ENCODE measurements at places on chromosomes 5 and 9.

DNA sequence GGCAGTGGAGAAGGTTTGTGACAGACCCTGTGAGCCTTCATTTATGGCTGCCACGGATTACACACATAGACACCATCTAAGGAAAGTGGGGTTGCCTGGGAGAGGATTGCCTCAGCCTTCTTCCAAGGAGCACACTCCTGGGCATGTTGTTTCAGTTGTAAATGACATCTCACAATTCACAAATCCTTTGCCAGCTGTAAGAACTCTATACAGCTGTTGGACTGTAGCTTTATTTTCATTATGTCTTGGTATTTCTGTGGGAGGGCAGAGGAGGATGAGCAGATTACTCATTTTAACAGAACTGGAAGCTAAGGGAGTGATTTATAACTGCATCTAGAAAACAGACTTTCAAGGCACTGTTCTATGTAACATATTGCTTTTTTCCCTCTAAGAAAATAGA lies 25.6 kb downstream of the MELK start:
- DNase-seq, result no peak

- no peak for DNase-seq
Measured at GRCh38 chr5:174596429-174596828, 128.0 kb upstream of the MSX2 start.

DNA sequence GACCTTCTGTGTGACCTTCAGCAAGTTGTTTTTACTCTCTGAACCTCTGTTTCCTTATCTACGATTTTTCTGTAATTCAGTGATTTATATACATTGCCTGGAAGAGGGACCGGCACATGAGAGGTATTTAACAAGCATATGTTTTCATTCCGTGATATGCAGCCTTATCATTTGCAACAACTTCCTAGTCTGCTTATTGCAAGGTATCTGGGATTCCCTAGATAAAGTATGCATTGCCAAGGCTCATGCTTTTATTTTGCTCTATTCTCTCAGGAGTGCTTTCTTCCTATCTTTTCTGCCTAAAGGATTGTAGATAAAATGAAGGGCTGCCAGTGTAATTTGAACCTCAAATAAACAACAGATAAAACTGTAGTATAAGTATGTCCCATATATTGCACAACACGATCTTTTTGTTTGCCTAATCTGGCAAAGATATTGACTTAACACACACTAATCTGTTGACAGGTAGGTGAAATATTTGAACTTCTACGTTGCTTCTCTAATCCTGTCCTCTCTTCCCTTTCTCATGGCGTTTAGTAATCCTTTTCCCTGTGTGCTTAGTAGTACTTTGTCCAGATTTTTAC lies 377.2 kb upstream of the TNC start:
- no peak for DNase-seq

DNA sequence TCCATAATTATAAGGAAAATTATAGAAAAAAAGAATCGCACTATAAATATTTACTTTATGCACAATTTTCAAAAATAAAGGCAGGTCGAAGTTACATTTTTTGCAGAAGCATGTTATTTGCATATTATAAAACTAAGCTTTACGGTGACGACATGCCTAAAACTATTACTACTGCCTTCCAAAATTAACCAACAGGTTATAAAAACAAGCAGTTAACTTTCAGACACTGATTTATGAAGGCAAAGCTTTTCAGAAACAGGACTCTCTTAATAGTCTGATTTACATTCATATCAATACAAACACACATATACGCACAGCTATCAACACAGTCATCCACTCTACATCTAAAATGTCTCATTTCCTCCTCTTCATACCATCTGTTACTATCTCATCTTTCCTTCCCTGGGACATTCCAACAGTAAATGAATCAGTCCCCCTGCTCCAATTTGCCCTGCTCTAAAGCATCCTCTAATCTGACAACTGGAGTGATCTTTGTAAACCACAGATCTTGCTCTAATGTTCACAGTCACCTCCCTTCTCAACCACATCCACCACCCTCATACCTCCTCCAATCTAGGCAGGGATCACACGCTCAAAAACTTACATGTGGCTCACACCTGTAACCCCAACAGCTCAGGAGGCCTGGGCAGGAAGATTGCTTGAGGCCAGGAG lies 21.6 kb downstream of the FBXW11 start:
- DNase-seq, result no peak

- no peak for DNase-seq
Measured at GRCh38 chr9:131169563-131170240, 44.3 kb downstream of the NUP214 start.

DNA sequence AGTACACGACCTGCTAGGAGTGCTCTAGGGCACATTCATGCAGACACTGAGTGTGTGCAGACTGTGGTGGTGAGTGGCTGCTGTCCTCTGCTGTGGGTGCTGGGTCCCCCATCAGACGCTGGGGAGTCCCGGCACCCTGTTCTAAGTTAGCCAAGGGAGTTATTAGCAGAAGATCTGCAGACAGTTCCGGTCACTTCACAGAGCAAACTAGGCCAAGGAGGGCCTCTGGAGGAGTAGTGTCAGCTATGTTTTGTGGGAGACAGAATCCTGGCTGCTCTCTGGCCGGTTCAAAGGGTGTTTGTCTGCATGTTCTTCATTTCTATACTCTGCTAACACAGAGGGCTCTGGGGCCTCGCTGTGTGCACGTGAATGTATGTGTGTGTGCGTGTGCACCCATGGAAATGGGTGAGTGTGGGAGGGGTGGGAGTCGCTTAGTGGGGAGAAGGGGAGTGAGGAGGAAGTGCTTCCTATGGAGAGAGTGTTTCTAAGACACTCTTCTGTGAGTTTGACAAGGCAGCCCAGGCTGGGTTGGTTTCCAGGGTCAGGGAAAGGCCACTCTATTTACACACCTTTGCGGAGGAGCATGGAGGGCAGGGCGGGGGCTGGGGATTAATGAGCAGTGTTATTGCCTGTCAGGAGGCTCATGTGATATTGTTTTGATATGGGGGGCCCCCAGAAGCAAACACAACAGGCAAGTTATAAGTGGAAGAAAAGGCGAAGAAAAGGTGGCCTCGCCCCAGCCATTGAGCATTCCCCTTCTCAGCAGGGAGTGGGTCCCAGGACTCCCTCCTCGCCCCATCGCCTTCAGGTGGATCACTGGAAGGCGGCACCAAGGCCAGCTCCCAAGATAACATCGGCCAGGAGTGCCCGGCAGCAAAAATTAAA lies 68.9 kb downstream of the MACROH2A1 start:
- DNase-seq, result no peak

- no peak for DNase-seq
Measured at GRCh38 chr5:147648597-147648996, 133.9 kb downstream of the JAKMIP2 start.

DNA sequence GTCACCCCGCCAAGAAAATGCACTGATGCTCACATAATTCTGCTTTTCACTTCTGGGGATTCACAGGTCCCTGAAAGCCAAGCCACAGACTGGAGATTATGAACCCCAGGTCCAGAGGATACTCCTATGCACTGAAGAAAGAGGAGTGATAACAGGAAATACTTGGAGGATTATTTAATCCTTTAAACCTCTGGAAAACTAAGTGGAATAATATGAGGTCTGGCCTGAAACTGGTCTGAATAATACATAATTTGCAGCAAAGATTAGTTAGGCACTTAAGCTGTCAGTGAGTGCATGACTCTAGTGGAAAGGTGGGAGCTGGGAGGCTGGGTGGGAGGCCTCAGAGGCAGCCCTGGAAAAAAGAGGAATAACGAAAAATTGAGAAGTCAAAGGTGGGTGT lies 45.7 kb downstream of the MARCHF3 start:
- no peak for DNase-seq

- DNase-seq, result no peak
Measured at GRCh38 chr5:144427866-144428265, 257.2 kb downstream of the KCTD16 start.

DNA sequence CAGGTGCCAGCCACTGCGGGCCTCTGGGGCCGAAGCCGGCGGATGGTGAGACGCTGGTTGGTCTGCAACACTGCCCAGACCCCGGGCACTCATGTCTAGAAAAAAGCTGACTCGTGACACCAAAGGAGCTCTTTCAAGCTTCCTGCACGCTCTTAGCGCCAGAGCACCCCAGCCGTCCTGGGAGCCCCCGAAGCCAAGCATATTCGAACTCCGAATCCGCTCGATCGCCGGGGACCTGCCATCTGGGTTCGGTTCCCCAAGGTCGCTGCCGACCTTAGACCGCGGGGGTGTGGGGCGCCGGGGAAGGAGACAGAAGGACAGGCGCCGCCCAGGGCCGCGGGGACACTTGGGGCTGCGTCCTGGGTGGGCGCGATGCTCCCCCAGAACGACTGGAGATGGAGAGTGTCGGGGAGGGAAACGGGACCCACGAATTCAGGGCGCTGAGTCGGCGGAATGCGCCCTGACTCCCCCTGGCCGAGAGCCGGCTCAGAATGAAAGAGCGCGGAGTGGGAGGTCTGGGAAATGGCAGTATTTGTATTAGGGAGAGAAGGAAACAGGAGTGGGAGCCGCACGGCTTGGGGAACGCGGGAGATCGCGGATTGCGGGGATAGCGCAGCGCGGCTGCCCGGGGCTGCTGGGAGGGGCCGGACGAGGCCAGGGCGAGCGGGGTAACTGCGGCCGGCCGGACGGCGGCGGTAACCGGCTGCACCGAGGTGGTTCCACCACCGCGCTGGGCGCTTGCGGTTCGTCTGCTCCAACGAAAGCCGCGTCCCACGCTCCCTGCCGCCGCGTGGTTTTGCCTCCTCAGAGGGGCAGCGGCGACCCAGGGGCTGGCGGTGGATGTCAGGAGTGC lies 20.1 kb upstream of the MARCHF6 start:
- DNase-seq, result no peak

GRCh38 chr9:131334629-131335367 lies 45.3 kb downstream of the PLPP7 start:
- DNase-seq, result no peak

GRCh38 chr5:115858396-115858795 lies 16.7 kb downstream of the AP3S1 start:
- DNase-seq, result no peak

- DNase-seq, result no peak
Measured at GRCh38 chr5:32476891-32477290, 32.4 kb upstream of the ZFR start.

- DNase-seq, result no peak
Measured at GRCh38 chr5:10946050-10946449, 185.0 kb upstream of the DAP start.

GRCh38 chr5:1026700-1027621 lies 18.4 kb downstream of the NKD2 start:
- DNase-seq, result no peak

DNA sequence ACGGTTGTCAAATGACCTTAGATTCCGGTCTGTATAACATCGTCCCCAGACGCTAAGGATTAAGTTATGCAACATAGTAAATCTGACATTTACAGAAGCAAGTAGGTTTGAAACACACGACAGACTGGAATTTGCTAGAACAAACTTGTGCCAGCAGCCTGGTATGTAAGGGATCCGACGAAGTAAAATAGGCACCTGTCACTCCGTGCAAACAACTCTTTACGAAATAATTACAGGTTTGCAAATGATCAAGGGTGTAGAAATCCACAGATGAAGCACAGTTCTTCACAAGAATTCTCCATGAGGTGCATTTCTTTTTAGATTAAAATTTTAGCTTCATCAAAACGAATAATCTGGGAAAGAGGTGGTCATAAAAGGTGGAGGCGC lies 508 bp downstream of the MOCS2 start:
- DNase-seq, result no peak
